ENCODE measurements at places on chromosomes 2 and 18. TPM values are rescaled to one million over a fixed set of nuclear protein-coding genes. Genes with fewer than 3 reads are reported as not detected.

GRCh38 chr2:124088616-124089015 is 63.5 kb downstream of the CNTNAP5 start:
- DNase-seq: no peak

The HPCAL1 gene
- 68.9 TPM for total RNA-seq

DNA sequence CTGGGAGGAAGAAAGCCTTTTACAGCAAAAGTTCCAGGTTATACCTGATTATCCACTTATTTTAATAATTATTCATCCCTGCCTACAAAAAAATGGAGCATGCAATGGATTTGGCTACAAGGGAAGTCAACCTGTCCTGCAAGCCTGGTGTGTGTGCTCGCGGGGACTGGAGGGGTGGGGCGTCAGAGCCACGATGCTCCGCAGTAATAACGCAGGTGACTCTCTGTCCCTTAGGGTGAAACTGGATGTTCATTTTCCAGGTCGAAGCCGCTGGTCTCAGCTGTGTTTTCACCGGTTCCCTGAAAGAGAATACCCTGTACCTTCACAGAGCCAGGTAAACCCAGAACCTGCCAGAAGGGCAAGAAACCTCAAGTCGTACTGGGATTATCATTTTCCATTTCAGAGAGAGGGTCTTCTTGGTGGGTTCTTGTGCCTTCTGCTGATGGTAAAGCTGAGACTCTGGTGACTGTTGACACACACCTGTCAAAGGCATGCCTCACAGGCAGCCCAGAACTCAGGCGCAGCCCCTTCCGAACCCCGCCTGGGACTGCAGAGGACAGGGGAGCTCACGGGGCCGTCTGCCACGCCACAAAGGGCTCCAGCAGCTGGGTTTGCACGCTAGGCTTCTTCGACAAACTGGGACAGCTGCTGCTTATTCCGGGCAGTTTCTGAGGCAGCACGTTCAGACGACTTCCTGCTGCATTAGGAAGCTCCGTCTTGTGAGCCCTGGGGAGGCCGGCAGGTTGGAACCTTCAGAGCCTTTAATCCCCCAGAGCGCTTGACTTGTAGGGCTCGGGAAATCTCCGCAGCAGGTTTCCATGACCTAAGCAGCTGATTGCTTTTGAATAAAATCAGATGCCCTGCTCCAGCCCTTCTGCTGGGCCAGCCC is 58.6 kb downstream of the KCNG2 start:
- DNase-seq: no peak

The HOXD11 gene
- not detected for total RNA-seq

The SERPINB12 gene
- total RNA-seq: not detected

The CNDP1 gene
- not detected for total RNA-seq

DNA sequence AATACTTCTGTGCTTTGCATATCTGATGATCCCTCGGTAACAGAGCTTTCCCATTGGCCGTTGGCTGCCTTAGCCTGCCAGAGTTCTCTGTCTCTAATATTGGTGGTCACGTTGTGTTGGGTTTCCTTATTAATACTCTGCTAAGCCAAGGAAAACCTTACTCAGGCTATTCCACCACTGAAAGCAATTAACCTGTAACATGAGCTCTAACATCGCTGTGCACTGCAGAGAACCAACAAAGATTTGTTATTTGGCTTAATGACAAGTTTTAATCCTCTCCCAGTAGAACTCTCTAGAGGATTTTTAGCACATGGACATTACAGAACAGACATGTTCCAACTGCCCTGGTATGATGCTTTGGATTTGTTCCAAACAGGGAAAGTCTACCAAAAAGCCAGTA is 825.9 kb upstream of the POU3F3 start:
- DNase-seq: no peak

The RAX gene
- not detected for total RNA-seq

GRCh38 chr18:76875390-76876325 is 53.3 kb downstream of the ZNF236 start:
- DNase-seq: no peak

- DNase-seq: no peak
These were observed 178.2 kb upstream of the ZC3H15 start for GRCh38 chr2:186307871-186308270.

GRCh38 chr2:24304098-24304497 is 56.2 kb downstream of the ITSN2 start:
- no peak for DNase-seq

DNA sequence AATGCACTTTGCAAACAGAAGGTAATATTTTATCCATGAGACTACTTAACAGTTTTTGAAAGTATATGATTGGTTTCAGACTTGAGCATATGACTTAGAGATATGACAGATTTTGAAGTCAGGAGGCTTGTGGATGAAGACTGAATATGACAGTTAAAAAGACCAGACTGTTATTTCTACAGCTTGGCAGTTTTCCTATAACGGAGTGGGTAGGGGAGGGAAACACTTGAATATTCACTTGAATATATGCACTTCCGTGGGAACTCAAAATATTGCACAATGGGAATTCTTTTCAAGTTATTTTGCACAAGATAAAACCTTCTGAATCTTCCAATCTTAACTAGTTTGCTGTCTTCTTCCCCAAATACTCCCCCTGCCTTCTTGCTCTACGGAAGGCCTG is 64.6 kb upstream of the ACKR3 start:
- no peak for DNase-seq

DNA sequence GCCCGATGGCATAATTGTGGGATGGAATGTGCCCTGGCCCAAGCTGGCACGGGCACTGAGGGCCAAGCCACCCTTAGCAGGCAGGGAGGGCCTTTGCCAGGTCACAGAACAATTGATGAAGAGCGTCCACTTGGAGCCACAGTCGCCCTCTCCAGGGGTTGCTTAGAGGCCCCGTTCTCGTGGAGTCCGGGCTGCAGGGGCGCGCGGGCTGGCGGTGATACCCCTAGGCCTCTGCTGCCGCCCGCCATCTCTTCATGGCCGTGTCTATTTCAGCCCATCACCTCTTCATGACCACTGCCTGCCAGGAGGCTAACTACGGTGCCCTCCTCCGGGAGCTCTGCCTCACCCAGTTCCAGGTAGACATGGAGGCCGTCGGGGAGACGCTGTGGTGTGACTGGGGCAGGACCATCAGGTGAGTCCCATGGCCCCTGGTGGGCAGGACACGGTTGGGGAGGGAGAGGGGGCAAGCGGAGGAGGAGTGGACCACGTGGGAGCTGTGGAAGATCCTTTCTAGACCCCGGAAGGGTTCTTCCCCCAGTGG is 17.6 kb downstream of the RAMP1 start:
- no peak for DNase-seq

DNA sequence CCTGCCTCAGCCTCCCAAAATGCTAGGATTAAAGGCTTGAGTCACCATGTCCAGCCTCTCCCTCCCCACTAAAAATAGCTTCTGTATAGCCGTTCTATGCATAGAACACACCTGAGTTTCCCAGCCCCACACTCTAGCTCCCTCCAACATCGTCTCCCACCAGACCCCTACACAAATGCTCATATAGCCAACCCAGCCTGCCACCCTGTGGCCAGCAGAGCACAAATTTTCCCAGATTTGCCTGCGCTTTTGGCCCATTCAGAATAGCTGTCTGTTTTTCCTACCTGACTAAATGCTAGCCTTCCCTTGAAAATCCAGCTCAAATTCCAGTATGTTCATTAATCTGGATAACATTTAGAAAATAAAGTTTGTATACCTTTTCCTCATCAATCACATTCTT is 22.8 kb downstream of the TRABD2A start:
- DNase-seq: no peak

The CYS1 gene
- total RNA-seq: not detected

- DNase-seq: no peak
These were observed 50.1 kb downstream of the ATOH8 start for GRCh38 chr2:85803704-85804425.

The SCYGR4 gene
- total RNA-seq: not detected

GRCh38 chr2:8571792-8572499 is 109.9 kb upstream of the ID2 start:
- no peak for DNase-seq

Measured in hematopoietic multipotent progenitor cell (in vitro differentiated cells).